Omental fat pad (tissue), 4 donors: ENCODE measurements at places on chromosomes 7 and 10.
A peak's percentile ranks its signal among the peaks of the same experiment; 100 is the strongest.

DNA sequence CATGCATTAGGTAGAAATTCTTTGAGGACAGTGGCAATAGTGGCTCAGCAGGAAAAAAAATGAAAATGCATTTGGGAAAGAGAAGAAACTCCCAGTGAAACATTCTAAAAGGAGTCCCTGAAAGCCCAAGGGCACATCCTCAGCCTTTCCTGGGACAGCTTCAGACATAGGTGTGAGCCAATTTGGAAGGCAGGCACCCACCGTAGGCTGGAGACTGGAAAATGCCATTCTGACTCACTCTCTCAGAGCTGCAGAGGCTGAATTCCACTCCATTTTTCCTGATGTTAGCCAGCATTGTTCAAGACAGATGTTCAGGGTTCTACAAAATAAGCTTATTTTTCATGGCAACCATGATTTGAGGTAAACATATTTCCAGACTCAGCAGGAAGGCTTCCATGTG is 379.0 kb upstream of the FZD8 start:
- DNase-seq = no peak

- DNase-seq = no peak
Observed at GRCh38 chr7:1396195-1396594, 63.1 kb downstream of the MICALL2 start.

DNA sequence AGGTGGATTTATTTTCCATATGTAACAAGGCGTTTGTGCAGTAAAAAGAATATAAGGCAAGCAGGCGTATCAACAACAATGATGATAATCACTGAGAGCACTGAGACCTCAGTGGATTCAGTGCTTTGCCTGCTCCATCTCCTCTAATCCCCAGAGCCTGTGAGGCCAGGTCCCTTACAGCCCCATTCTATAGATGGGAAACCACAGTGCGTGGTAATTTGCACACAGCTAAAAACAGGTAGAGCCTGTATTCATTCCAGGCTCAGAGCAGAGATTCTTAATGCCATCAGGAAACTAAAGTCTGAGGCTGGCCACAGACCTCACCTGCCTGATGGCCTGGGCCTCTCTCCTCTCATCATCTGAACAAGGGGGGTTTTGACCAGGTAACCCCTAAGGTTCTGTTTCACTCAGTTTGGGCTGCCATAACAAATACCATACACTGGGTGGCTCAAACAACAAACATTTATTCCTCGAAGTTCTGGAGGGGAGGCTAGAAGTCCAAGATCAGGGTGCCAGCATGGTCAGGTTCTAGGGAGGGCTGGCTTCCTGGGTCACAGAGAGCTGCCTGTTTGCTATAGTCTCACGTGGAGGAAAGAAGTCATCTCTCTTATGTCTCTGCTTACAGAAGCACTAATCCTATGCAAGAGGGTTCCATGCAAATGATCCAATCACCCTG is 10.3 kb upstream of the RASSF4 start:
- peak; percentile 9 for DNase-seq

DNA sequence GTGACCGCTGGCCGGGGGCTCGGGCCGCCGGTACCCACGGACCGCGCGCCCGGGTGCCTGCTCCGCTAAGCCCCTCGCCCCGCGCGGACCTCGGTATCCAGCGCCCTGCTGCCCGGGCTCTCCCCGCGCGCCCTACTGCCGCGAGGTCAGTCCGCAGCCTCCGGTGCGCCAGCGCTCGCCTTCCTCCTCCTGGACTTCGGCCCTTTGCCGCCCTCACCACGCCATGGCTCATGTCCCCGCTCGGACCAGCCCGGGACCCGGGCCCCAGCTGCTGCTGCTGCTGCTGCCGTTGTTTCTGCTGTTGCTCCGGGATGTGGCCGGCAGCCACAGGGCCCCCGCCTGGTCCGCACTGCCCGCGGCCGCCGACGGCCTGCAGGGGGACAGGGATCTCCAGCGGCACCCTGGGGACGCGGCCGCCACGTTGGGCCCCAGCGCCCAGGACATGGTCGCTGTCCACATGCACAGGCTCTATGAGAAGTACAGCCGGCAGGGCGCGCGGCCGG is 483 bp downstream of the GDF10 start:
- DNase-seq = no peak

DNA sequence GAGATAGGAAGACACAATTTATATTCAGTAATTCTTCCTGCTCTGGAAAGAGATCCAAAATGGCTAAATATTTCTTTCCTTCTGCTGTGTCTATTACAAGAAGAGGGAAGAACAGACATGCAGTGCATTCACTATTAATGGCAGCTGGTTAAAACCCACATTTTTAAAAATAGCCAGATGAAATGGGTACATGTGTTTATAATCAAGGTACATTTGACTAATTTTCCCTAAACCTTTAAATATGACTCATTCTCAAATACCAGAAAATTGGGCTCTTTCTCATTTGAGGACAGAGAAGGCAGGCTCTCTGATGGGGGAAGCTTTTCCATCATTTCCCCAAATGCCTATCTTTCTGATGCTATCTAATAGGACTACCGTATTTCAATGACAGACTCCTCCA is 215.7 kb upstream of the HABP2 start:
- DNase-seq = no peak

GRCh38 chr10:26446258-26446657 is 8.1 kb downstream of the APBB1IP start:
- no peak for DNase-seq

DNA sequence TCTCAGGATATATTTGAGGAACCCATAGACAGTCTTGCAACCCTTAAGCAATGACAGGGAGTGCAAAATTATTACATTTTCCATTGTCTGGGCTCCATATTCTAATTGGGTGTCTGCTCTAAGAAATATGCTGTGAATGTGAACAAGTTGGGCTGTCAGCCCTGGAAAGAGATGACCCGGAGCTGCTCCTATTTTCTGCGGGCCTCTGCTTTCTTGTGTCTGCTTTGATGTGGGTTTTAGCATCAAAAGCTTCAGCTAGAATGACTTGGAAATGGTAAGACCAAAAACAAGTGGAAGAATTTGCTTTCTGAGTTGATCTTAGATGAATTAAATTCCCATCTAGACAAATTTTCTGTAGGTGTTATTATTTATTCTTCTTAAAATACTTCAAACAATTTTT is 343.6 kb upstream of the IGFBP3 start:
- no peak for DNase-seq
